ENCODE measurements at places on chromosomes 6 and 20. TPM values are rescaled to one million over a fixed set of nuclear protein-coding genes. Genes with fewer than 3 reads are reported as not detected.

MCM3 gene
- total RNA-seq = 17.0 TPM

SLC17A1 gene
- total RNA-seq = not detected

TRPC4AP gene
- 81.9 TPM for total RNA-seq

HFE gene
- total RNA-seq = 14.8 TPM

PKIB gene
- 0.29 TPM for total RNA-seq

GSTA5 gene
- not detected for total RNA-seq

SNAP91 gene
- total RNA-seq = not detected

KCNQ5 gene
- total RNA-seq = 0.24 TPM

C6orf132 gene
- 0.54 TPM for total RNA-seq

RUNX2 gene
- total RNA-seq = 4.4 TPM

RAD21L1 gene
- total RNA-seq = not detected

BHLHE23 gene
- total RNA-seq = not detected

GJA10 gene
- not detected for total RNA-seq

SPATA25 gene
- 1.7 TPM for total RNA-seq

CD24 gene
- total RNA-seq = 0.12 TPM

TOX2 gene
- total RNA-seq = 5.0 TPM

NHLRC1 gene
- total RNA-seq = 1.9 TPM

HIVEP2 gene
- total RNA-seq = 9.8 TPM

RIMS4 gene
- 0.24 TPM for total RNA-seq

MYL9 gene
- 39.0 TPM for total RNA-seq

POPDC3 gene
- 7.3 TPM for total RNA-seq

MTO1 gene
- total RNA-seq = 12.5 TPM

SYCP2L gene
- total RNA-seq = not detected

ATRN gene
- total RNA-seq = 36.1 TPM

MAFB gene
- total RNA-seq = 30.5 TPM

CDSN gene
- not detected for total RNA-seq

LY6G6C gene
- total RNA-seq = not detected

TRIM38 gene
- total RNA-seq = 17.2 TPM

BCL2L1 gene
- total RNA-seq = 61.6 TPM

TSPO2 gene
- total RNA-seq = not detected

DNAH8 gene
- not detected for total RNA-seq

FAM209B gene
- not detected for total RNA-seq
